ENCODE measurements at places on chromosomes 7 and 10.

- no peak for DNase-seq
These were observed 1.0 kb upstream of the COL13A1 start for GRCh38 chr10:69800665-69801064.

- no peak for DNase-seq
These were observed 108.0 kb downstream of the PDE1C start for GRCh38 chr7:31962246-31962645.

DNA sequence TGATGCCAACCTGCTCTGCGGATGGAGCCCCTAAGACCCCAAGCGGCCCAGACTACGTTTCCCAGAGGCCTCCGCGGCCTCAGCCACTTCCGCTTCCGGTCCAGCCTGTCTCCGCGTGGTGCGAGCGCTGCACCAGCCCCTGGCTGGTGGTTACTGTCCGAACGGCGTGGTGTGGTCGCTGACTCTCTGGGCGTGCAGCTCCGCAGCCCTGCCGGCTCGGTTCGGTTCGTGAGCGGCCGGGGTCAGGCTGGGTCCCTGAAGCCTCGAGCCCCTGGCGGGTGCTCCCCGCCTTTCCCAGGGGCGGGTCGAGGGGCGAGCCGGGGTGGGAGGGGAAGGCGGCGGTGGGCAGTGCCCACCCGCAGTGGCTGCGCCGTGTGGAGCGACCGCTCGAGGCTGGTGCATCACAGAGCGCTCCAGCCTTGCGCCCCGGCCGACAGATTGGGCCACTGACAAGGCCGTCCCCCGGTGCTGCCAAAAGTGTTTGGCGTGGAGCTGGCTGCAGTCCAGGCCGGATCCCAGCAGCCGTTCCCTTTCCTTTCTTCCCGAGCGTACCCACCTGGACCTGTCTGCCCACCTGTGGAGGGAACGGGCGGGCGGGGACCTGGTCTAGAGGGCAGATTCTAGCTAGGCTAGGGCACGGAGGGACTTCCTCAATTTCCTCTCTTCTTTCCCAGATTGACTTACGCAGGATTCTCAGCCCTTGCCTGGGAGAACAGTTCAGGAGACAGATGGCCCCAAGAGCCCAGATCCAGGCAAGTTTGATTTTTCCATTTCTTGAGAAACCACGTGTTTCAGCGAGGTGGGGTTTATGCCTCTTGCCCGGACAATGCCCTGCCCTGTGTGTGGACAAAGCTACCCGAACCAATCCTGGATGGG is at the start of gene ZNF485:
Gene ZNF485, plus strand, starts transcription at position 116 of the 876 bp plus-strand sequence. Its CDS starts 613 bp downstream, at position 729.
- peak; percentile 66 for DNase-seq

DNA sequence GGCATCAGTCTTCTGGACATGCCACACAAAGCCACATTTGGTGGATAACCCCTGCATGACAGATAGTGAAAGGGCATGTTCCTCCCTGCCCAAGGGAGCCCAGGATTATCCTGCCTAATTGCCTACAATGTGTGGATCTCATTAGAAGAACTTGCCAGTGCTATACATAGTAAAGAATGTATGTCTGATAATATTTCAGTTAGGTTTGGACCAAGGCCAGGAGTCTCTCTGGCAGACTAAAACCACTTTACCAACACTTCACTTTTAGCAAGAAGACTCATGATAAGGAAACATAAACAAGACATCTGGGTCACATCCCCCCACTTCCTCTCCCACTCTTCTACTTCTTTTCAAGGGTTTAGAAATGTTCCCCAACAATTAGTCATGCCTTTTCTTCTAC is 196.7 kb downstream of the MTERF1 start:
- DNase-seq, result no peak

DNA sequence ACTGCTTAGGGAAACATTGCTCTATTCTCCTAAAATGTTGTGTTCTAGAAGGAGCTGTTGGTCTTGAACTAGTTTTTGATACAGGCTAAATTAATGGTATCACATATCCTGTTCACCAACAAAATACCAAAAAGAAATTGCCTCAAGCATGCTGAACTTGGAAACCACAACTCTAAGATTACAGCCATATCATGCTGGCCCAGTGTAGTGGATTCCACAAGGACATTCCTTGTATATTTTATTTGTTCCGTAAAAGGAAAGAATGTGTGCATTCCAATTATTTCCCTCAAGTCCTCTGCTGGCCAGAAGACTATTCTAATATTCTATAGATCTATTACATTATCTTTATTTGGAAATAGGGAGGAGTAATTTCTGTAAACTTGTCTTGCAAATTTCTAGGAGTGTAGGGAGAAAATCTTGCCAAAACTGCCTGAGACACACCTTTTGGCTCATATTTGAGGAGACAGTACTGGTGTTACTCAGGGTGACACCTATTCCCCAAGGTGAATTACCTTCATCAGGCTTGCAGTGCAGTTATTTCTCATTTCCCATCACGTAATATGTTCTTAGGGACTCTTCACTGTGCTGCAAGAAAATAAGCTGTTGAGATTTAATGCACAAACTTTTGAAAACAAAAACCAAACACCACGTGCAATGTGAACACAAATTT is 1.9 kb upstream of the NEBL start:
- DNase-seq, result no peak

- DNase-seq, result no peak
These were observed 918.2 kb upstream of the ZNF722 start for GRCh38 chr7:63080406-63080805.

DNA sequence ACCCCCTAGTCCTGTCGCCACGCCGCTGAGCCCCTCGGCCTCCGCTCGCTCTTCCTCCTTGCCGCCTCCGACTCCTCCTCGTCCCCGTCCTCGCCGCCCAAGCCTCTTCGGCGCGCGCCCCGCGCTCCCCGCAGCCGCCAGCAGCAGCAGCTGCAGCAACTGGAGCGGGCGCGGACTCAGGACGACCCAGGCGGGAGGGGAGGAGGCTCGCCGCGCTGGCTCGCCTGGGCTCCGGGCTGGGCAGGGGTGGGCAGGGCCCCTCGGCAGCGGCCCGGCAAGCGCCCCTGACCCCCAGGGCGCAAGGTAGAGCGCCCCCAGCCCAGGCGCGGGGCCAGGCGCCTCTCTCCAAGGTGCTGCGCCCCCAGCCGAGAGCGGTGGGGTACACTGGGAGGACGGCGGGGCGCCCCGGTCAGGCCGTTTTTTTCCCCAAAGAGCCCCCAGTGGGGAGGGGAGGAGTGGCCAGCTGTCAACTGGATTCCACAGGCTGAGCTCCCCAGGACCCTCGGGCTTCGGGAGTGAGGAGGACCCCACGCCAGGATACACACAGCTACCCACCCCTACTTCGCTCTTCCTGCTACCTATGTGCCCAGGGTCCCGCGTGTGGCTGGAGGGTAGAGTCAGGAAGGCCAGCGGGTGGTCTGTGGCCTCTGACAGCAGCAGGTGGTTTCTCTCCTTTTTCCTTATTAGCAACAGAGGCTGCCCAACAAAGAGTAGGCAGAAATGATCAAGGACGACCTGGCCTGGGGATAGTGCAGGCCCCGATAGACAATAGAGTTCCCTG is 903 bp upstream of the KCNMA1 start:
- DNase-seq, result peak; percentile 70

DNA sequence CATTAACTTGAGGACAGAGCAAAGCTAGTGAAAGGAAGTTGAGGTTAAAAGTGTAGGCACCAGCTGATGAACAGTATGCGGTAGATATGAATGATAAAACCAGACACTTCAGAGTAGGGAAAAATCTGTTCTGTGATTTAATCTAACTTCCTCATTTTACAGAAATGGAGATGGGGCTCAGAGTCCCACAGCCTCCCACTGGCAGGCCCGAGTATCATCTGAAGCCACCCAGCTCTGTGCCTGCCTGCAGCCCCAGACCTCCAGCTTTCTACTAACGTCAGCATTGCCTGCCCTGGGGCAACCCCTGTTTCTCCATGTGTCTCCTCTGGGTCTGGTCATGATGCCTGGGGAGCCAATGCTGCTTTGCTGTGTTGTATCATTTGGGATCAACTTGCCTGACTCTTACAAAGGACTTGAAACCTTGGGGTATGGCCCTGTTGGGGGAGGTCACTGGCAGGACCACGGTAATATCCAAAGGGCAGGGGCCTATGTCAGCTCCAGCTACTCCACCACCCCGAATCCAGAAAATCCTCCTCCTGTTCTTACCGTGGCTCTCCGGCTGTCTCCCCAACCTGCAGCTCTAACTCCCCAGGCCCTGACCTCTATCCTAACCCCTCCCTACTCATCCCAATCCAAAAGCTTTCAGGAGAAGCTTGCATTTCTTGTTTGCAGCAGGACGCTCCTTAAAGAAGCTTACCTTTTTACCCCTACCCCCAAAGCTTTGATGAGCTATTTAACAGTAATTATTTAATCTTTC is 56.2 kb upstream of the NPY start:
- no peak for DNase-seq

GRCh38 chr7:19378345-19378714 is 233.1 kb upstream of the FERD3L start:
- DNase-seq, result peak; percentile 93

DNA sequence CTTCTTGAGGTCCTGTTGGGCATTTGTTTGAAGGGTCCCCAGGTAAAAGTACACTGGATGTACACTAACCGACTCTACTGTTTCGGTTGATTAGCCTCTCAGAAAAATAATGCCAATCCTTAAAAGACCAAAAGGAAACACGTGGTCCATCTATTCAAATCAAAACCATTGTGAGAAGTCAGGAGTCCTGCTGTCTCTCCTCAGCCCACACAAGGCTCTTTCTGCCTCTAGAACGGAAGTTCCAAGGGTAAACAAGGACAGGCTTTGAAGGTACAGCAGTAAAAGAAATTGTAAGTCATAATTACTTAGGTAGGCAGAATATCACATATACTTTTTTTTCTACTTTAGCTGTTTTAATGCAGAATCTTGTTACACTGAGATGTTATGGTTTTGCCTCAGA is 71.7 kb upstream of the TPK1 start:
- peak; percentile 26 for DNase-seq

DNA sequence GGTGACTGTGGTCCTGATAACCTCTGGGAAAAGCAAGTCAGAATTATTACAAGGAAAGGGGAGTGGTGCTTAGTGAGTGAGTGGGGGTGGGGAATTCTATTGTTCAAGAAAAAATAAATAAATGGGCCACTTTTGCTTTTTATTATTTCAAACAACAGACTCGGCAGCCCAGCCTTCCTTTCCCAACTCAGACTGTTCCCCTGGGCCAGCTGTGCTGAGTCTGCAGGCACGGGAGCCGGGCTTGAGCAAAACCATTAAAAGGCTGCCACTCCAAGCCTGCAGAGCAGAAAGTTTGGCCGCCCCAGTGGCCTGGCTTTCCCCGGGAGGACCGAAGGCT is 90.0 kb downstream of the PLXNA4 start:
- DNase-seq, result no peak

GRCh38 chr7:92793656-92794205 is 42.6 kb downstream of the CDK6 start:
- no peak for DNase-seq

DNA sequence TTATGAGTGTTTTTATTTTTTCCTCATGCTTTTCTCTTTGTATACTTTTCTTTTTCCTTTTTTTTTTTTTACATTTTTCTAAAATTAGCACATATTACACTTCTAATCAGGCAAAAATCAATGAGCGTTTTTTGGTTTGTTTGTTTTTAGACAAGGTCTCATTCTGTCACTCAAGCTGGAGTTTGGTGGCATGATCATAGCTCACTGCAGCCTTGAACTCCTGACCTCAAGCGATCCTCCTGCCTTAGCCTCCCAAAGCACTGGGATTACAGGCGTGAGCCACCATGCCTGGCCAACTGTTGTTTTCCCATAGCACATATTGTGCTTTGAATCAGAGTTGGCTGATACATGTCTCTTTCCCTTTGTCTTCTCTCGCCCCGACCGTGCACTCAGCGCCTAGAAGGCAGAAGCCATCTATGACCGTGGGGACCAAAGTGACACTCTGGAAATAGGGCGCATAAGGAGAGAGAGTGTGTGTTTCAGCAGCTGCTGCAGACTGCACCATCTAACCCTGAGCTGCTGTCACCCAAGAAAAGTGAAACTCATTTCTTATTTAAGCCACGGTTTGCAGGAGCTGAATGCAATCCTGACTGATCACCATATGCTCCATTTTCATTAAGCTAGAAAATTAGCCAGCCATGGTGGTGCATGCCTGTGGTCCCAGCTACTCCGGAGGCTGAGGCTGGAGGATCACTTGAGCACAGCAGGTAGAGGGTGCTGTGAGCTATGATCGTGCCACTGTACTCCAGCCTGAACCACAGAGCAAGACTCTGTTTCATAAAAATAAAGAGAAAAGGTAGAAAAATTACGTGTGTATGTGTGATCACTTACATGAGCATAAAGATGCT is 41.4 kb upstream of the GTF2I start:
- no peak for DNase-seq

DNA sequence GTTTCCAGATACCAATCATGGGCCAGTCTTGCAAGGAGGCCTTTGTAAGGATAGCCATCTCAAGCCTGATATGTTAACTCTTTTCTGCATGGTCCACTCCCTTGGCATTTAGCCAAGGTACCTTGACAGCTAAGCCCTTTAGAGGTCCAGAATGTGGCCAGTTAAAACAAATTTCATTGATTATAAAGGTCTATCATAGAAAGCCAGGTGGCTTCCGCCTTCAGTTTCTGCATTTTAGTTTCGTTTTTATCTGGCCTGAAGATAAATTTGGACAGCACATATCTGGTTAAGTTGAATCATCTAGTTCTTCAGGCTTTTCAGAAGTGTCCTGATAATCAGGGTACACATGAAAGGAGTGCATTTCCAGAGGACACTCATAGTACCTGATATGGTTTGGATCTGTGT is 30.7 kb downstream of the ANKIB1 start:
- no peak for DNase-seq

- DNase-seq, result peak; percentile 82
These were observed 135.5 kb downstream of the CD36 start for GRCh38 chr7:80773787-80774508.

GRCh38 chr10:43640603-43641002 is 8.1 kb downstream of the ZNF32 start:
- DNase-seq, result no peak

- DNase-seq, result no peak
These were observed 96.5 kb downstream of the NRP1 start for GRCh38 chr10:33237736-33238624.

DNA sequence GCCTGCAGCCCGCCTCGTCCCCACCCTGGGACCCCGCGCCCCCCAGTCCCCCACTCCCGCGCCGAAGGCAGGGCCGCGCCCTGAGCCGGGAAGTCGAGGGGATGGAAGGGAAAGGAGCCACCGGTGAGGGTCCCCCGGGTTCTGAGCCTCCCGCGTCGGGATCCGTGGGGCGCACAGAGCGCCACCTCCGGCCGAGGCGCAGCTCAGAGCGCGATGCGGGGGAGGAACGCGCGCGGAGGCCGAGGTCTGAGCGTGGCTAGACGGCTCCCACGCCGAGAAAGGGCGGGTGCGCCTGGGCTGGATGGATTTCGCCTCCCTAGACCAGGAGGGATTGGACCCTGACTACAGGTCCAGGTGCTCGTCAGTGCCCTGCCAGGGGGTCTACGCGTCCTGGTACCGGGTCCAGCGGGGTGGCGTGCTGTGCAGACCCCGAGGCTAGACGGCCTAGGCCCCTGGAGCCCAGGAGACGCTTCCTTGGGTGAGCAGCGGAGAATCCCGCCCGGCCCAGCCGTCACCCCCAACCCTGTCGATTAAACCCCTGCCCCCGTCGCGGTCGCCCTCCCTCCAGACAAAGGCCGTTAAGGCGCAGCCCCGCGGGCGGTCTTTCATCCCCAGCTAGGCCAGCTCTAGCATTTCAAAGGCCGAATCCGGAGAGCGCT is 986 bp upstream of the PDGFA start:
- no peak for DNase-seq

- DNase-seq, result peak; percentile 30
These were observed 30.3 kb downstream of the GRID1 start for GRCh38 chr10:86336341-86336740.

GRCh38 chr10:34195364-34196057 is 619.6 kb downstream of the PARD3 start:
- DNase-seq, result no peak

GRCh38 chr7:30139836-30140384 is 5.1 kb downstream of the MTURN start:
- DNase-seq, result peak; percentile 83

All from NCI-H69 (cell line).